ENCODE measurements at places on chromosomes 1 and 21. TPM values are rescaled to one million over a fixed set of nuclear protein-coding genes. Genes with fewer than 3 reads are reported as not detected.

GRCh38 chr1:233376382-233377110, 49.0 kb downstream of the MAP3K21 start:
- no peaks in the 10 kb centered on the region for H3K27me3 ChIP-seq
- H3K36me3 ChIP-seq, result no peaks in the 10 kb centered on the region
- no peak overlapping the region for H3K27ac ChIP-seq
- peaks cover 13% of the 10 kb centered on the region for H3K4me1 ChIP-seq
- no peak for DNase-seq
- H3K4me3 ChIP-seq, result no peak overlapping the region

DNA sequence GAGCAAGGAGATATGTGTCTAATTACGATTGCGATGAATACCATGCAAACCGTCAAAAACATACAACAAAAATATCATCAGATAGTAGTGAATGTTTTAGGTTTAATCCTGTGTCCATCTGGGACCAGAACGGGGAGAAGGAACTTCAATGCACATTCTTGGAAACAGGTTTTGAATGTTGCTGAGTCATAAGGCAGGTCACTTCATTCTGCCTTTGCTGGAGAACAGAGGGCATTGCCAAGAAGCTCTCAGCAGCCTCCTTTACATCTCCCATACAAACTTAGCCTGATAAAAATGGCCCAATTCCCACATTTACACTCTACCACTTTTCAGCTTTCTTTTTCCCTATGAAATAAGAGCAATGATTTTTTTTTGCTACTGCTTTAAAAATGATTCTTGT, 78.0 kb upstream of the KCNJ6 start:
- H3K36me3 ChIP-seq, result no peaks in the 10 kb centered on the region
- no peaks in the 10 kb centered on the region for H3K27me3 ChIP-seq
- no peaks in the 10 kb centered on the region for H3K4me1 ChIP-seq
- H3K4me3 ChIP-seq, result no peak overlapping the region
- no peak for DNase-seq
- no peak overlapping the region for H3K27ac ChIP-seq

DNA sequence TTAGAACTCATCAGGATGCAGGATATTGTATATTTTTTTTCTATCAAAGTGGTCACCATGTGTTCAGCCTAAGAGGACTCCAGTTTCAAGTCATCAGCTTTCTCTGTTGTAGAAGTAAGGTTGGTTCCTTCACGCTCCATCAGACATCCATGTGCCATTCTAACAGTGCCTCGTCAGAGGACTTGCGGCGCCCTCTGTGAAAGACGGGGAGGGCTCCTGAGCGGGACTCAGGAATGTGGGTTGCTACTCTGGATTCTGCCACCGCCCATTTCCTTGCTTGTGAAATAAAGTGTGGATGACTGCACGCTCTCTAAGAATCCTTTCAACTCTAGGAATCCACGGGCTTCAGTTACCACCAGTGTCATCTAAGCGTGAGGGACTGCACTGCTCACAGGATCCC, 593.5 kb downstream of the KIF26B start:
- H3K27me3 ChIP-seq, result no peaks in the 10 kb centered on the region
- no peak overlapping the region for H3K4me3 ChIP-seq
- peaks cover 3% of the 10 kb centered on the region for H3K36me3 ChIP-seq

- H3K4me3 ChIP-seq, result no peak overlapping the region
- H3K4me1 ChIP-seq, result no peaks in the 10 kb centered on the region
- H3K36me3 ChIP-seq, result no peaks in the 10 kb centered on the region
- DNase-seq, result no peak
Measured at GRCh38 chr1:172960454-172961208, 90.1 kb downstream of the TNFSF18 start.

GRCh38 chr1:164033782-164034181, 525.2 kb upstream of the PBX1 start:
- no peaks in the 10 kb centered on the region for H3K27me3 ChIP-seq
- H3K36me3 ChIP-seq, result no peaks in the 10 kb centered on the region
- no peak overlapping the region for H3K27ac ChIP-seq
- no peaks in the 10 kb centered on the region for H3K4me1 ChIP-seq
- no peak for DNase-seq
- no peak overlapping the region for H3K4me3 ChIP-seq

DNA sequence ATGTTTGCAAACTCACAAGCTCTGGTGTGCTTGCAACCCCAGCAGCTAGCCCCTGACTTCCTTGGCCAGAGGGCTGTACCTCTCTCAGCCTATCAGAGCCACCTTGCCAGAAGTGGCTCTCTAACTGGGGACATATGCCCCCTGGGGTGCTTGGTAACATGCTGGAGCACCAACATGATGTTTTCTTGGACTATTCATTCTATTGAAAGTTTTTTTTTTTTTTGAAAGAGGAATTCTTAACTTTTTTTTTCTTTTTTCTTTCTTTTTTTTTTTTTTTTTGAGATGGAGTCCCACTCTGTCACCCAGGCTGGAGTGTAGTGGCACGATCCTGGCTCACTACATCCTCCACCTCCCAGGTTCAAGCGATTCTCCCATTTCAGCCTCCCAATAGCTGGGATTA, 14.7 kb upstream of the CAPN8 start:
- H3K36me3 ChIP-seq, result no peaks in the 10 kb centered on the region
- H3K27ac ChIP-seq, result no peak overlapping the region
- DNase-seq, result no peak
- no peaks in the 10 kb centered on the region for H3K4me1 ChIP-seq
- H3K27me3 ChIP-seq, result no peaks in the 10 kb centered on the region

DNA sequence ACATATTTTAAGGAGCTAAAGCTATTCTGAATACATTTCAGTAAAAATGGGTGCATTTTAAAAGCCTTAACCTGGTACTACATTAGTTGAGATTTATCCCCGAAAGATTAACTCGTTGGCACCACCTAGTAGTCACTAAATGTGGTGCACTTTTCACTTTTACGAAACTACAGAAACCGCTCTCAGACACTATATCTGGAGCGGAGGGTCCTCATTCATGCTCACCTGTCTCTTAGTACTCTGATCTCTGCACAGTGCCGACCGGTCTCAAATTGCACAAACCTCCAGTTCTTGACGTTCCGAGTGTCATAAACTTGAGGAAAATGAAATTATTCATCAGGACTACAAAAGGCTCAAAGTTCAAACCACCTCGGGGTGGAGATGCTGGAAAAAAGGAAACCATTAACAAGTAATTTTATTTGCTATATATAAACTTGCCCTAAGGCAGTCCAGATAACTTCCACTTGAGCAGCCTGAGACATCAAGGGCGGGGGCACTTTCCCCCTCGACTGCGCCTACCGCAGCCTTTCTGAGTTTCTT, 722 bp downstream of the LZIC start:
- H3K4me3 ChIP-seq, result peak overlapping the region; percentile 79
- DNase-seq, result peak; percentile 81
- H3K4me1 ChIP-seq, result peaks cover 17% of the 10 kb centered on the region
- H3K27me3 ChIP-seq, result no peaks in the 10 kb centered on the region
- peak overlapping the region; percentile 52 for H3K27ac ChIP-seq

- no peak overlapping the region for H3K27ac ChIP-seq
- H3K4me3 ChIP-seq, result no peak overlapping the region
- no peaks in the 10 kb centered on the region for H3K27me3 ChIP-seq
- no peak for DNase-seq
Measured at GRCh38 chr1:109371341-109371739, 26.4 kb downstream of the SORT1 start.

- no peak for DNase-seq
- no peak overlapping the region for H3K27ac ChIP-seq
- H3K4me3 ChIP-seq, result peak overlapping the region; percentile 97
- H3K4me1 ChIP-seq, result peaks cover 31% of the 10 kb centered on the region
Measured at GRCh38 chr1:229508823-229509337, 739 bp upstream of the NUP133 start.

PLA2G2F gene
- not detected for total RNA-seq

ELF3 gene
- 0.19 TPM for total RNA-seq

HTR6 gene
- total RNA-seq, result not detected

OPTC gene
- not detected for total RNA-seq

All from Karpas-422 (cell line).